Dermis blood vessel endothelial cell (primary cell): ENCODE measurements at places on chromosomes 5 and 9. TPM values are rescaled to one million over a fixed set of nuclear protein-coding genes. Genes with fewer than 3 reads are reported as not detected.

ZNF608 gene
- total RNA-seq: 14.8 and 15.6 TPM in 2 replicates

- no peak for DNase-seq
These were observed at the start of gene QRFP for GRCh38 chr9:130896233-130897014. Gene QRFP (minus strand): TSS chr9:130896812. CDS start chr9:130893838, 2,974 bp downstream.

DNA sequence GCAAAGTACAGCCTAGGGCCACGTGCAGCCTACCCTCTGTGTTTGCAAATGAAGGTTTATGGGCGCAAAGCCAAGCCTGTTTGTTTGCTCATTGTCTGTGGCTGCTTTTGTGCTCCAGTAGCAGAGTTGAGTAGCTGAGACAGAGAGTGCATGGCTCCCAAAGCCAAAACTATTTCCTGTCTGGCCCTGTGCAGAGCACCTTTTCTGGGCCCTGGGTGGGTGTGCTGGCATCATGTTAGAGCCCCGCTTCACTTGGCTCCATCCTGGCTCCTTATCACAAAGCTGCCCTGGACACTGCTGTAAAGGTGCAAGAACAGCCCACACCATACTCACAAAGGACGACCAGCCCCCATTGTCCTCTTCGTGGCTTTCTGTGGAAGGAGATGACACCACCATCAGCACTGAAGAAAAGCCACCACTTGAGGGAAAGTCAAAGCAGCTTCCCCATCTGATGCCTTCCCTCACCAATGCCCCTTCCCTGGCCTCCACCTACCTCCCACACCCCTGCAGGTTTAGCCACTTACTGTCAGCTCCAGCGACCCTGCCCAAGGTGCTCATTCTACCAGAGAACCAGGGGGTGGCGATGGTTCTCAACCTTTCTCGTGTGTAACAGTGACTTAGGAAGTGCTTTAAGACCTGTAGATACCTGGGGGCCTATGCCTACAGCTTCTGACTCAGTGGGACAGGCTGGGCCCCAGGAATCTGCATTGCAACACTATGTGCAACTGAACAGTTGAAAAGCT lies 23.4 kb downstream of the LCP2 start:
- peak; percentile 26 for DNase-seq

DNA sequence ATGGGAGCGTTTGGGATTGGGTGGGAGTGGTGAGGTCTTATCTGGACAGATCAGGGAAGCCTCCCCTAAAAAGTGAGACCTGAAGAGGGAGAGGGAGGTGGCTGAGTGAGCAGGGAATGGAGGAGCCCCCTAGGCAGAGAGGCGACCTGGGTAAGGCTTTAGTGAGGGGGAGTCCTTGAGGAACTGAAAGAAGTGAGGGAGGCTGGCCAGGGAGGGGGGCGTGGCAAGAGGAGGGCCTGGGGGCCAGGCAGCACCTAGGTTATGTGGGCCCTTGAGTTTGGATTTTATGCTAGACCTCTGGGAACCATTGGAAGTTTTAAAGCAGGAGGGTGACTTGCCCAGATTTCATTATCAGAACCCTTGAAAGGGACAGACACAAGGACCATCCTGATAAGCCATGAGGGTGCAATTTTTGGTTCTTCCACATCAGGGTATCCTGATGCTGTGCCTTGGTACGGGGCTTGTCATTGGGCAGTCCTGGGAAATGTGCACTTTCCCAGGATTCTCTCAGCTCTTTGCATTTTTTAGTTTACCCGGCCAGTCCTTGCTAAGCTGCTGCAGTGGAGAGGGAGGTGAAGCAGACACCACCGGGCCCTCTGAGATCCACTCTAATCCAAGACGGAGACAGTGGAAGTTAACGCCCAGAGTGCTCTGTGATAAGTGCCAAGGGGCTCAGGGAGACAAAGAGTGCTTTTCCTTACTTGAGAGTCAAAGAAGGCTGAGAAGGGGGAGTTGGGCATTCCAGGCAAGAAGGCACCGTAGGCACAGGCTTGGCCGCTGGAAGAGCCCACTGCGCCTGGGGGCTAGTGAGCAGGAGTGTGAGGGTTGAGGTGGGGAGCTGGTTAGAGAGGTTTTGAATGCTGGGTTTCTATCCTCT lies 16.1 kb downstream of the GSN start:
- no peak for DNase-seq

TEX48 gene
- not detected in 2 replicates for total RNA-seq

PCDHA10 gene
- 0.09 and 0.17 TPM in 2 replicates for total RNA-seq

DNA sequence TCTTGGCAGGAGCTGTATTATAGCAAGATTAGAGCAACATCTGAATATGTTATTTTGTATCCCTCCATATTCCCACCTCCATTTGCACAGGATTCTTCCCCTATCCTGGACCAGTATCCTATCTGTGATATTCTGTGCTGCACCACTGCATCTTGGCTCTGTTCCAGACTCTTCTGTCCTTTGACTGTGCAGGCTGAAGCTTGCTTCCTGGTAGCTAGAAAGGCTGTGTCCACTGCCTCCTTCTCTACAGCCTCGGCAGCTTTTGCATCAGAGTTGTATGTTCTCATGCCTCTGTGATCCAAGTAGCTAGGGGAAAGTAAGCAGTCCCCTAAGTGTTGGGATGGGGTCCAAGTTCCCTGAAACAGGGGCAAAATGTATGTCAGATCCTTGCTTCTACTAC lies 104.1 kb downstream of the GAS1 start:
- no peak for DNase-seq

GRCh38 chr5:45376417-45376816 lies 319.8 kb downstream of the HCN1 start:
- DNase-seq: peak; percentile 73

DNA sequence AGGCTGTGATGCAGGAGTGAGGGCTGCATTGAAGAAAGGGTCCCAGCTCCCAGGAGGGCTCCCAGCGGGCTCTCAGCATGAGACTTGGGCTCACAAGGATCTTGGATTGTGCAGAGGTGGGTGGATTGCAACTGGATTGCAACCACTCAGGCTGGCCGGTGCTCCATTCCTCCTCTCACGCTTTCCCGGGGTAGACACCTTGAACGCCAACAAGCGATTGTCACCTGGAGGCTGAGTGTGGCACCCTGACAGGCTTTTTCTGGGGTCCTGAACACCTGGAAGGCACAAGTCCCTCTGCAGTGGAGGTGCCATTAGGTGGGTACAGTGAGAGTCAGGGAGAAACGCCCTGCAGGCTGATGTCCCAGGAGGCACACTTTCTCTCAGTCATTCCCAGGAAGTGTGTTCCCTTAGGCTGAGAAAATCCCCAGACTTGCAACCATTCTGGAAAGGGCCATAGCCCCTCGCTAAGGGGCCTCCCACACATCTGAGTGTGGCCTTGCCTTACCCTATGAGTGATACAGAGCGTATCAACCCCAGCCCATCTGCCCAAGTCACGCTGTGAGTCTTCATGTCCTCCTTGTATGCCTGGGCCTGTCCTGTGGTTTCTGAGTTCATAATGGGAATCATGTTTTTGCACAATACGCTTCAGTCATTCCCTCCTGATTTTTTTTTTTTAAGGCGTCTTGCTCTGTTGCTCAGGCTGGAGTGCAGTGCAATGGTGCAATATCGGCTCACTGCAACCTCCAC lies 488.1 kb downstream of the IRX1 start:
- no peak for DNase-seq

SLC23A1 gene
- not detected in 2 replicates for total RNA-seq

GRCh38 chr5:130386155-130386554 lies 481.9 kb downstream of the CHSY3 start:
- DNase-seq: no peak

PFN3 gene
- not detected in 2 replicates for total RNA-seq

- DNase-seq: no peak
These were observed 129.4 kb downstream of the GNA14 start for GRCh38 chr9:77518688-77519087.

OR1N2 gene
- total RNA-seq: not detected in 2 replicates

ALDH1B1 gene
- total RNA-seq: 12.1 and 18.3 TPM in 2 replicates

GRCh38 chr5:25544652-25545249 lies 900.0 kb upstream of the CDH10 start:
- DNase-seq: peak; percentile 0

DNA sequence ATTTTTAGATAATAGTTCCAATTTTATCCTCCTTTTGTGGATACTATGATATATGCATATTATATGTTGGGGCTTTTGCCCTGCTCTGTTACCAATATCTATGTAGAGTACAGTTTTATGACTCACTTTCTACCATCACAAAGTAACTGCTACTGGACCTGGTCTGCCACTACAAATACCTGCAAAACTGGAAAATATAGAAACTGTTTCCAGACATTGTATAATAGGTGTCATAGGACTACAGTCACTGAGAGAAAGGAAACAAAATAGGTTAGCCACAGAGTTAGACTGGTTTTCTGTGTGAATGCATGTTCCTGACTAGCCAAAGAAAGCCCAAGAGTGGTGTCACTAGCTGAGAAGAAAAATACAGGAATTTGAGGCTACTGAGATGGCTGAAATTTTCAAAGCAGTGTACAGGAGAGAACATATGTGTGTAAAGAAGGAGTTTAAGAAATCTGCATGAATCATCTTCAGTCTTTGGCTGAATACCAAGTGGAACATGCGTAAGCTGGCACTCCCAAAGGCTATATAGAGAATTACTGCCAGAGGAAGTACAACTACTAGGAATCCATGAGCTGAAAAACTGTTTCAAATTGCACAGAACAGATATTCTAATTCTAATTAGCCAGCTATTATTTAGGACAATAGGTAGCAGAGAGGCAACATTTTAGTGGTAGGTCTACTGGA lies 29.0 kb upstream of the FAM174A start:
- DNase-seq: peak; percentile 56

- no peak for DNase-seq
These were observed 1.9 kb downstream of the ANKH start for GRCh38 chr5:14869668-14870164.

- no peak for DNase-seq
These were observed 17.0 kb upstream of the NDUFS4 start for GRCh38 chr5:53543401-53543800.

GRCh38 chr5:9099689-9100088 lies 446.2 kb downstream of the SEMA5A start:
- no peak for DNase-seq

GRCh38 chr9:129511285-129511900 lies 109.5 kb downstream of the C9orf50 start:
- DNase-seq: no peak

SPACA9 gene
- total RNA-seq: 1.3 and 1.4 TPM in 2 replicates

CARTPT gene
- total RNA-seq: not detected in 2 replicates

MLANA gene
- total RNA-seq: not detected in 2 replicates

DNA sequence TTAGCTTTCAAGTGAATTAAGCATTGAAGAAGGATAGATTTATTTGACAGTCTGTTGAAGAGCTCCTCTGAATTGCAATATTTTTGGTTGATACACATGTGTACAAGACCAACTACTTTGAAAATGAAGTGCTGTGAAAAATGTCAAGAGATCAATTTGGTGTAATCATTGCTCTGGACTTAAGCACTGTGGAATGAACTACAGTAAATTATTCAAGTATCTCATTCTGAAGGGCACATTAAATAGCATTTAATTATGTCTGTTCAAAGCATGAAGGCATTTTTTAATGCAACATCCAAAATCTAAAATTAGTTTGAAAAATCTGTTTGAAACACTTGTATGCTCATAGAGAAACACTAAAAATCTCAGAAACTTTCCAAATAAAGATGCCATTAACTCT lies 107.5 kb downstream of the CDH18 start:
- DNase-seq: no peak

- DNase-seq: no peak
These were observed 51.6 kb upstream of the CDKN2AIPNL start for GRCh38 chr5:134463176-134463720.

DNA sequence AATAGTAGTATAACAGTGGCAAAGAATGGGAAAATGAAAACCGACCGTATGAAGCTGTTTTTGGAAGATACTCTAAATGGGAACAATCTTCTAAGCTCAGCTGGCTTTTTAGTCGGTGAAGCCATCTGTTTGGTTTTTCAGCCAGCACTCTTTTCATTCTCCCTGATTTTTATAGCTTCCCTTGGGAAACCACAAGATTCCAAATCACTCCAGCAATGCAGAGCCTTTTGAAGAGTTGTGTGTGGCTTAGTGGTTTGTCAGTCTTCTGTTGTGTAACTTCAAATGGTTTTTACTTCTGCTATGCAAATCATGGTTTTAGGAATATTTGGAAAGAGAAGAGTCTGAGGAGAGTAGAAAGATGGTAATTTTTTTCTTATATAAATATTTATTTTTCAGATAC lies 180.7 kb downstream of the KDM4C start:
- DNase-seq: no peak

DNA sequence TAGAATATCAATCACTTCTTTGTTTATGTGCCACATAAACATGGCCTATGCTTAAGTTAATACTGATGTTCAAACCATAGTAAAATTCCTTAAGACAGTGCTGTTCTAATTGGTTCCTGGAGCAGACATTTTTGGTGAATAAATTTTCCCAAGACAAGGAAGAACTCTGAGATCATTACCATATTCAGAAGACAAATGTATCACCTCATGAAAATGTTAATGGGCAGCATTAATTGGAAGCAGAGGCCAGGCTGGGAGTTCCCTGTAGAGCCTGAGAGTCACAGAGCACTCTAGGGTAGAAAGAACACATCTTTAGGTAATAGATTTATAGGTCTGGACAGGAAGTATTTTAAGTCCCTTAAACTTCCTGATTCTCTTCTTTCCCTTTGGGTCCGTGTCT lies 240.2 kb downstream of the MAN2A1 start:
- no peak for DNase-seq

DNA sequence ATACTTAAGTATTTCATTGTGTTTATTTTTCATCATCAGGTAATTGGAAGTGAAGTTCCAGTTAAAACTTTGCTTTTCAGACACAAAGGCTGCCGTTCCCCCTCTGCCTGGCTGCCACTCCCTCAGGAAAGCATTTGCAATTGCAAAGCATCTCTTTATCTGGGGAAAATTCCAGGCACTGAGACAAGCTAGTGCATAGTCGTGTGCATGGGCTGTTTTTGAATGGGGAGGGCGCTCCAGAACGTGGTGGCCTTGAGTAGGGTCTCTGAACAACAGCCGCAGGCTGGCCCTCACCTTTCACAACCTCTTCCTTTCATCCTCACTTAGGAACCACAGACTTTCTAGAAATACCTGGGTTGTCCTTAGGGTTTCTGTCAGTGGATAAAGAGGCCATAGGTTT lies 285.1 kb upstream of the ADAMTS16 start:
- DNase-seq: no peak

- DNase-seq: no peak
These were observed 976.6 kb upstream of the SEMA6A start for GRCh38 chr5:117551236-117551635.

DNA sequence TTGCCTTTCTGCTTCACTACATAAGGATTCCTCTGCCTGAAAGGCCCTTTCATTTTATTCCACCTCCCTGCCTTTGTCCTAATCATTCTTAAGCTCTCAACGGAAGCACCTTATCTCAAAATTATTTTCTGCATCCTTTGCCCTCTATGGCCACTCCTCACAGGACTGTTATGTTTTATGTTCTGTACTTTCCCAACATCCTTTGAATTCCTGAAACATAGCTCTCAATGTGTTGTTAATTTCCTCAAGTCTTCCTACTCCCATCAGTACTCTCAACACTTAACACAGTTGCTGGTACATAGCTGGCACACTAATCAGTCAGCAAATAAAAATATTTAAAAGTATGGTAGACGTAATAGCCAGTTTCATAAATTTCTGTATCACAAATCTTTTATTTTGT lies 193.0 kb downstream of the RFX3 start:
- DNase-seq: peak; percentile 81

DNA sequence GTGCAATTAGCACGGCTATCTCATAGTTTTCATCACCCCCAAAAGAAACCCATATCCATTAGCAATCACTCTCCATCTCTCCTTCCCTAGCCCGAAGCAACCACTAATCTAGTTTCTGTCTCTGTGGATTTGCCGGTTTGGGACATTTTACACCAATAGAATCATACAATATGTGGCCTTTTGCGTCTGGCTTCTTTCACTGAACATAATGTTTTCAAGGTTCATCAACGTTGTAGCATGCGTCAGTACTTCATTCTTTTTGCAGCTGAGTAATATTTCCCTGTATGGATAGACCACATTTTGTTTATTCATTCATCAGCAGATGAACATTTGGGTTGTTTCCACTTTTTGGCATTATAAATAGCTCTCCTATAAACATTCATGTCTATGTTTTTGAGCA lies 75.4 kb upstream of the TBC1D2 start:
- DNase-seq: peak; percentile 44
